Mucosa of descending colon (tissue), 3 donors: ENCODE measurements at places on chromosomes 7 and 10.

GRCh38 chr10:9291081-9291480 is 1236.6 kb downstream of the GATA3 start:
- no peak for DNase-seq

DNA sequence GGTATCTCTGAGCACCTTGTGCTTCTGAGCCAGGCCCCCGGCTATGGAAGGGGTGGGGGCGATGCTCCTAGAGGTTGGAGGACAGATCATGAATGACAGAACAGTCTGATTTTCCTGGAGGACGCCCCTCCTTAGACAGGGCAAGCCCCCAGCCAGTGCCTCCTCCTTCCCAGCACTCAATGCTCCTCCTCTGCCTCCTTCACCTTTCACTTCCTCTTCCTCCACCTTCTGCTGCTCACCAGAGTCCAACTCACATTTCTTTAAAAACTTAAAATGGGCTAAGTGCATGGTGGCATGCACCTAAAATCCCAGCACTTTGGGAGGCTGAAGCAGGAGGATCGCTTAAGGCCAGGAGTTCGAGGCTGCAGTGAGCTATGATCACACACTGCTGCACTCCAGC is 71.1 kb upstream of the CUX1 start:
- DNase-seq, result no peak

- DNase-seq, result no peak
These were observed 311.2 kb upstream of the SEMA3D start for GRCh38 chr7:85498031-85498430.

DNA sequence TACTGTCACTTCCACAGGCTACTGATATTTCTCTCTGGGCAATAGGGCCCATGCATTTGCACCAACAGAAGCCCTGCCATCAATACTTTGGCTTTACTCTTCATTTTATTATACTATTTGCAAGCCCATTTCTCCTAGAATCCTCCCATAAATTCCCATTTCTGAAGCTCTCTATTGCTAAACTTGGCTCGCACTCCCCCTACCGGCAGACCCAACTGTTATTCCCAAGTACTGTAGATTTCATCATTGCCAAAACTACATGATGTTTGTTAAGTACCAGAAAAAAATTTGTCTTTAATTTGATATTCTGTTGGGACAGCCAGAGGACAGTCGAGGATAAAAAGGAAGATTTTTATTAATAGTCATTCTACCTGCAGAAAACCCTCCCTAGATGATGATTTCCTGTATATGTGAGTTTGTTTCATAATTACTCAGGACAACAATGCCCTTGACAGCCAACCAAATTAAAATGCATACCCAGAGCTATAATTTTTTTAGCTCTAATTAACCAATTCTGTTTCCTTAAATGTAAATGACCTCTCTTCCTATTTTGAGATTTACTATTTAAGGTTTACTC is 298.6 kb downstream of the REEP3 start:
- DNase-seq, result peak; percentile 78

DNA sequence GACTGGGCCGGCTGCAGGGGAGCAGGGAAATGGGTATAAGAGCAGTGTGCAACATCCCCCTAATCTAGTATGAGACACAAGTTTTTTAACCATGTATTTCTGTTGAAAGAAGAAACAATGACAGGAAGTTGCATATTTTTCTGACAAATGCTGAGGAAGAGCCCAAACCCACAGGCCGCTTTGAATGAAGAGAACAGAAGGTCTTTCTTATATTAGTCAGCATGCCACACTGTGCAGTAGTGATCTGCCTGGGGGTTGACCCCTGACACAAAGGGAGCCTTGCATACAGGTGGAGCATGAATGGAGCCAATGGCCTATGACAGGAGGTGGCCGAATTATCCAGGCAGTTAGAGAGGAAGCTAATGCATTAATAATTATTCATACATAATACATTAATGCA is 518.3 kb downstream of the PLXDC2 start:
- no peak for DNase-seq

GRCh38 chr10:20874261-20874660 is 22.9 kb downstream of the NEBL start:
- no peak for DNase-seq

DNA sequence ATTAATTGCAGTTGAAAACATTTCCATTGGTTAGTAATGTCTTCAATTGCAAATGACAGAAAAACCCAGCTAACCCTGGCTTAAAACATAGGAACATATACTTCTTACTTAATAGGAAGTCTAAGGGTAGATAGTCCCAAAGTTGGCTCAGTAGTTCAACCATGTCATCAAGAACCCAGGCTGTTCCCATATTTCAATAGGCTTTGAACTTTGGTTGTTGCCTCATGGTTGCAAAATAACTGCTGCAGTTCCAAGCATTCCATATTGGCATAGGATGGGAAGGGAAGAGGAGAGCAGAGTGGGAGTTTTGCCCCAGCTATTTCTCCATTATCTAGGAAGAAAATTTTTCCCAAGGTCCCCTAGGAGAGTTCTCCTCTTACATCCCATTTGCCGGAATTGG is 81.4 kb upstream of the EEPD1 start:
- no peak for DNase-seq

- no peak for DNase-seq
These were observed 109.0 kb upstream of the SP4 start for GRCh38 chr7:21318916-21319270.

- no peak for DNase-seq
These were observed 6.5 kb downstream of the GNB2 start for GRCh38 chr7:100679927-100680575.

DNA sequence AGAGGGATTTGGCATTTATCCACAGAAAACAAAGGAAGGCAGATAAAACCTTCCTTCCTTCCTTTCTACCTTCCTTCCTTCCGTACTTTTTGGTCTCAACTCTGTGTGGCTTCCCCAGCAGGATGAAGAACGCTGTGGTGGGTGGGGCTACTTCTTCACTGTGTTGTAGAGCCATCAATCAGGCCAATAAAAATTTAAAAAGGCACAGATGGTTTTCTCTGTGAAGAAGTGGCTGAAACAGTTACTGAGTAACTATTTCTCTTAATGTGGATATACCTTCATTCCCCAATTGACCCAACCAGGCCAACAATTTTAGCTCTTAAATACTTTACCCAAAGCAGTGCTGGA is 75.8 kb downstream of the ZNF92 start:
- no peak for DNase-seq

DNA sequence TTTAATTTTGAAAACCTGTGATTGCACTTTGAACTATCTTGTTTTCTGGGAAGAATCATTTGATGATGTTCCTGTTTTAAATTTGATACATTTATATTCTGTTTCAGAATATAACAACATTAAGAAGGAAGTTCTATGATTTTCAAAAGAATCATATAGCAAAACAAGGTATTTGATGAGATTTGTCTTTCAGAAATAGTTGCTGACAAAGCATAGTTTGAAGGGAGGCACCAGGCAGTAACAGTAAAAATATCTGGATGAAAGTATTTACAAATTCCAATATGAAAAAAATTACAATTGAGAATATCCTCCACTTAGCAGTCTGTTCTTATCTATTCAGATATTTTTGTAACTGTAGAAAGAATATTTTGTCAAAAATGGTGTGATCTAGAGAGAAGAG is 266.1 kb upstream of the CSTF2T start:
- DNase-seq, result no peak

- no peak for DNase-seq
These were observed 27.9 kb upstream of the CUL1 start for GRCh38 chr7:148670807-148671206.

DNA sequence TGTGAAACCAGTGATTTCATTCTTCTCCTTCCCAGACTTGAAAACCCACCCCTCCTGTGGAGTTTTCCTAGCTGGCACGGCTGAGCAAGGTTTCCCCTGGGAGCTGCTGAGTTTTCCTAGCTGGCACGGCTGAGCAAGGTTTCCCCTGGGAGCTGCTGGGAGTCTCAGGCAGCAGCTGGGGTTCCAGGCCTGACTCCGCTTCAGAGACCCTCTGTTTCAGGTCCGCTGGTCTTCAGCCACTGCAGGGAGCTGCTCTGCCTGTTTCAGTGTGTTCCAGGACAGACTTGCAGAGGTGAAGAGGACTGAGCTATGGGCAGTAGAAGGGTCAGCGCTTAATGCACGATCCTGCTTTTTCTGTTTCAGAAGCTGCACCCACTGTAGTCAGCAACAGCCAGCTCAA is 104.9 kb downstream of the XRCC2 start:
- no peak for DNase-seq

DNA sequence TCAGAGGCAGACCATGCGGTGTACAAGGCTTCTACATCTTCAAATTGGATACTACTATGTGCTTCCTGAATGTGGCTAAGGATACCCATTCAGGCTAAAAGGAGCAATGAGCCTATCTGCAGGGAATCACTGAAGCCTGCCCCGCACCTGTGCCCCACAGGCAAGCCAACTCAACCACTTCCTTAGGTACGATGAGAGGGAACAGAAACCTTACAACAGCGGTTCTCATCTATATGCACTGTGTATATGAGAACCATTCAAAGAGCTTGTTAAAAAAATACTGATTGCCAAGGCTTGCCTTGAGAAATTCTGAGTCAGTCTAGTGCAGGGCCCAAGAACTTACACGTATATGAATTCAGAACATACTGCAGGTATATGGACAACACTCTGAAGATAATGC is 679.6 kb downstream of the PARD3 start:
- DNase-seq, result no peak

DNA sequence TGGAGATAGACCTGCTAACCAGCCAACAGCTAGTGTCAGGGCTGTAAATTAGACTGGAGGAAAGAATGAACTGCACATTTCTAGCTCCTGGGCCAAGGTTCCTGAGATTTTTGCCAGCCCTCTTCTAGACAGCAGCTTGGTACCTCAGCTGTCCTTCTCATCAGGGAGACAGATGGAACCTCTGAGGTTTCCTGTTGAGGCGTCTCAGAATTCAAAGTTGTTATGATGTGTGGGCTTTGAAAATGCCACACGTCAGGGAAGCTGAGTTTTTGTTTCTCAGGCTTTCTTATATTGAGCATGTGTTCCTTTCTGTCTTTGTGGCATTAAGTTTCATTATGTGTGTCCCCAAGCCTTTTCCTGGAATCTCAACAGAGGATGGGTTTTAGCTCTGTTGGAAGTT is 736.6 kb downstream of the AUTS2 start:
- DNase-seq, result no peak

- no peak for DNase-seq
These were observed 230.9 kb downstream of the ZEB1 start for GRCh38 chr10:31549896-31550295.

GRCh38 chr10:62655337-62655994 is 149.1 kb upstream of the ADO start:
- DNase-seq, result no peak

GRCh38 chr10:72466018-72466417 is 111.3 kb upstream of the DNAJB12 start:
- no peak for DNase-seq

GRCh38 chr10:122113161-122113944 is 124.4 kb downstream of the TACC2 start:
- peak; percentile 83 for DNase-seq

DNA sequence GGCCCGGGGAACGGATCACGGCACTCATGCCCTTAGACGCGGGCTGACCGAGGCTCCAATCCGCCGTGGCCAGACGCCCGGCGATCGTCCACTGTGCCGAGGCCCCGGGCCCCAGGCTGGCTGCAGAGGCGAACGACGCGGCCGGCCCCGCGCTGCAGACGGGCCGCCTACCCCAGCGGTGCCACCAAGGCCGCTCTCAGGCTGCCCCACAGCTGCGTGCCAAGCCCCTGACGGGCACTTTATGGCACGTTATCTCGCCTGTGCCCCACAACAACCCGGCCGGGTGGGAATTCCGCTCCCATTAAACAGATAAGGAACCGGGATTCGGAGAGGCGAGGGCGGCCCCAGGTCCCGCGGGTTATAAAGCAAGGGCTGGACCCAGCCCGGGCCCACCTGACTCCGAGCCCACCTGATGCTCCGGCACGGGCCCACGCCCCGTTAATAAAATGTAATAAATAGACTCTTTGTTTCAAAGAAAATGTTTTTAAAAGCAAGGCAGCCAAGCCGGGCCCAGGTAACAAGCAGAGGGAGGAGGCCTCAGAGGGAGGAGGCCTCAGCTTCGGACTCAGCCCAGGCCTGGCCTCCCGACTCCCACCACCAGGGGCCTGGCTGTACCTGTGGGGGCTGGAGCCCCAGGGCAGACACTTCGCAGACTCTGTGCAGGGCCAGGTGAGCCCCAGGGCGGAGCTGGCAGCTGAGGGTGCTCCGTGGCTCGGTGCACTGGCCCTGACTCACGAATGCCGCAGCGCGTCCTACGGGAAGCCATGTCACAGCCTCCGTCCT is 79.7 kb downstream of the FOXL3 start:
- DNase-seq, result peak; percentile 72
